ENCODE measurements at places on chromosomes 3 and 15. TPM values are rescaled to one million over a fixed set of nuclear protein-coding genes. Genes with fewer than 3 reads are reported as not detected.

MON1A gene
- total RNA-seq, result 15.0 TPM

PPP2R3A gene
- 0.05 TPM for total RNA-seq

DNA sequence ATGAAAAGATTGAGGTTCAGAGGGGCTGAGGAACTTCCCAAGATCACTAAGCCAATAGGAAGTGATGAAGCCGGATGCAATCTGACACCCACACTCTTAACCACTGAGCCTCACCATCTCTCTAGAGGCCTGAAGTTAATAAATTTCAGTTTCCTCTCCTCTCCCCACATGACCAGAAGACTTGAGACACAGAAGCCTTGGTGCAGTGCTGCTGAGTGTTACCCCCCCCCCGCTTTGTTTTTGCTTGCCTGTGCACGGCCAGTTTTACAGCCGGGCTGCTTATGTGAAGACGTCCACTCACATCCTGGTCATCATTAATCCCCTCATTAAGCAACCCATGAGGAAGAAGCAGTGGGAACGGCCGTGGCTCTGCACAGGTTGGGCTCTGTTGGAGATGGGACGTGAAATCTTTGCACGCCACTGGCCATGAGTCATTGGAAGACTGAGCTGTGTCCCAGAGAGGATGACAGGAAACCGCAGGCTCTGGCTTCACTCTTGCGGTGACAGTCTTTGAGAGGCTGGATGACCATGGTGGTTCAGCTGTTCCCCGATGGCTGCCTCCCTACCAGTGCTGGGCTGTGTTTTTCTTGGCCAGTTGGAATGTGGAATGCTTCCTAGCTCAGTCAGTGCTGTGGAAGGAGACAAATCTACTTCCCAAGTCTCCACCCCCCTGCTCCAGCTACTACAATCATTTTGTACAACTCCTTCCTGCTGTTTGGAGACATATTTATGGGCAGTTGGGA is 232.6 kb upstream of the LRTM1 start:
- no peak for DNase-seq
- no peaks in the 10 kb centered on the region for H3K4me1 ChIP-seq
- no peaks in the 10 kb centered on the region for H3K36me3 ChIP-seq
- no peak overlapping the region for H3K27ac ChIP-seq

- no peaks in the 10 kb centered on the region for H3K36me3 ChIP-seq
- H3K4me3 ChIP-seq, result no peak overlapping the region
- no peak overlapping the region for H3K27ac ChIP-seq
- no peak for DNase-seq
Measured at GRCh38 chr3:81823882-81824395, 62.5 kb upstream of the GBE1 start.

GXYLT2 gene
- total RNA-seq, result not detected

- H3K27me3 ChIP-seq, result no peaks in the 10 kb centered on the region
- H3K4me3 ChIP-seq, result no peak overlapping the region
- DNase-seq, result no peak
- H3K36me3 ChIP-seq, result peaks cover 96% of the 10 kb centered on the region
Measured at GRCh38 chr3:45957586-45957985, 14.3 kb downstream of the CXCR6 start.

DNA sequence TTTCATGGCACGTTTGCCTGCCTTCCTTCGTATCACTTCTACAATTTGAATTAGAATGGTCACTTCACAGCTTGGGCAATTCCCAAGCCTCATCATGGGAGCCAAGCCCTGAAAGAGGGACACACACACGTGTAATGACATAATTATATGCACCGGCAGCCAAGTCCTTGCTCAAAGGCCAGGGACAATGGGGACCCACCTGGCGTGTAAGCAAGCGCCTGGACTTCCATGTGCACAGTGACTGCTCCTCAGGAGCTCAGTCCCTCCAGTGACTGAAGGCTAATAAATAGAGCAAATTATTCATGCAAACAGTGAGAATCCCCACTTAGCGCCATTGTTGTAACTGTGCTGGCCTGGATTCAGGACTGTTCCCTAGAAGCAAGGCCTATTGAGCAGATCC is 115.1 kb downstream of the DNAJB8 start:
- H3K4me1 ChIP-seq, result no peaks in the 10 kb centered on the region
- H3K4me3 ChIP-seq, result no peak overlapping the region
- H3K36me3 ChIP-seq, result no peaks in the 10 kb centered on the region
- DNase-seq, result no peak
- no peaks in the 10 kb centered on the region for H3K27me3 ChIP-seq

GRCh38 chr15:50055332-50055731 is 63.7 kb downstream of the ATP8B4 start:
- no peak overlapping the region for H3K4me3 ChIP-seq
- H3K4me1 ChIP-seq, result peaks cover 29% of the 10 kb centered on the region
- no peak for DNase-seq
- H3K36me3 ChIP-seq, result peaks cover 17% of the 10 kb centered on the region

GRCh38 chr15:69140306-69140705 is 20.1 kb upstream of the GLCE start:
- H3K27me3 ChIP-seq, result peaks cover 30% of the 10 kb centered on the region
- no peak overlapping the region for H3K27ac ChIP-seq
- no peaks in the 10 kb centered on the region for H3K4me1 ChIP-seq
- no peaks in the 10 kb centered on the region for H3K36me3 ChIP-seq

GRCh38 chr3:116281313-116282143 is 163.8 kb downstream of the LSAMP start:
- no peaks in the 10 kb centered on the region for H3K4me1 ChIP-seq
- H3K4me3 ChIP-seq, result no peak overlapping the region
- no peaks in the 10 kb centered on the region for H3K27me3 ChIP-seq
- no peaks in the 10 kb centered on the region for H3K36me3 ChIP-seq

DNA sequence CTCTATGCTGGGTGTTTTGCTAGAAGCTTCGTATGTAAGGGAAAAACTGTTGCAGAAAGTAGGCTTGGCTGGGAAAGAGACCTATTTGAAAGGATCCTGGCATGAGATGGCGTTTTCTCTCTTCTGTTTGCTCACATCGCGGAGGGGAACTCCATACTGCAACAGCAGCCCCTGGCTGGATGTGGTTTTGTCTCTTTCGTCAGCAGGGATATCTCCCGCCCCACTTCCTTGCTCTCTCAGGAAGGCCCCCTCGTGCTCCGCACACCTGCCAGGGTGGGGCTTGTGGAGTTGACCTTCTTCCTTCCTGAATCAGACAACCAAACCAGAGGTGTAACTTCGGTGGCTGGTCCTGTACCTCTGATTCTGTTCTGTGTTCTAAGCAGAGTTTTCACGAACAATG is 26.4 kb upstream of the MYZAP start:
- H3K4me1 ChIP-seq, result peaks cover 32% of the 10 kb centered on the region
- H3K36me3 ChIP-seq, result no peaks in the 10 kb centered on the region
- peaks cover 22% of the 10 kb centered on the region for H3K27me3 ChIP-seq
- DNase-seq, result peak; percentile 35
- no peak overlapping the region for H3K4me3 ChIP-seq

HIGD1A gene
- total RNA-seq, result 55.3 TPM
